ENCODE measurements at places on chromosomes 6 and 20. TPM values are rescaled to one million over a fixed set of nuclear protein-coding genes. Genes with fewer than 3 reads are reported as not detected.

HLA-DMA gene
- 1.7 TPM for total RNA-seq

BMP6 gene
- total RNA-seq = 1.3 TPM

SLC22A2 gene
- not detected for total RNA-seq

ADGRF1 gene
- 82.6 TPM for total RNA-seq

PDYN gene
- not detected for total RNA-seq

MLN gene
- total RNA-seq = not detected

CENPW gene
- 28.9 TPM for total RNA-seq

CRISP2 gene
- total RNA-seq = not detected
